ENCODE measurements at places on chromosomes 3 and 15. TPM values are rescaled to one million over a fixed set of nuclear protein-coding genes. Genes with fewer than 3 reads are reported as not detected.

Gene HTR3C
- total RNA-seq = not detected

Gene GRM2
- total RNA-seq = 0.05 TPM

Gene ZNF619
- 6.1 TPM for total RNA-seq

Gene PRICKLE2
- 3.6 TPM for total RNA-seq

Gene HOMER2
- total RNA-seq = 61.3 TPM

Gene SEMA6D
- 2.7 TPM for total RNA-seq

Gene STRIT1
- not detected for total RNA-seq

Gene ARGFX
- total RNA-seq = not detected

Gene FLNB
- total RNA-seq = 52.8 TPM

Gene GOLGA8O
- 3.2 TPM for total RNA-seq

Gene TTLL13
- 0.15 TPM for total RNA-seq

Gene CSPG4
- total RNA-seq = 0.23 TPM

Gene CEP19
- 0.43 TPM for total RNA-seq

Gene NEK10
- total RNA-seq = 2.4 TPM

Gene GOLGA6L7
- not detected for total RNA-seq

Gene FAM3D
- 0.13 TPM for total RNA-seq

Gene MYO5A
- 4.0 TPM for total RNA-seq

Gene GJD2
- not detected for total RNA-seq

Gene MAP6D1
- 0.65 TPM for total RNA-seq

Gene ANKRD34C
- total RNA-seq = not detected

Gene XCR1
- total RNA-seq = not detected

Gene OTOL1
- total RNA-seq = not detected

Gene NLGN1
- total RNA-seq = not detected

Gene CLDN11
- total RNA-seq = 1.5 TPM

Gene TCF12
- total RNA-seq = 29.8 TPM

Gene RBM6
- total RNA-seq = 45.7 TPM

Gene ZIC1
- total RNA-seq = 21.7 TPM

Gene CLDN16
- 1.2 TPM for total RNA-seq

Gene SMAD6
- total RNA-seq = 16.2 TPM

Gene SAMD7
- total RNA-seq = not detected

Gene OR4F15
- not detected for total RNA-seq

Gene CD80
- 0.23 TPM for total RNA-seq

Gene FSIP1
- not detected for total RNA-seq

Gene IL16
- 2.1 TPM for total RNA-seq

Gene CISH
- 8.5 TPM for total RNA-seq

Gene ECE2
- total RNA-seq = not detected

Gene SLC51A
- total RNA-seq = 20.0 TPM

Gene ITPKA
- total RNA-seq = 0.91 TPM

Gene EOMES
- 0.08 TPM for total RNA-seq

Gene LRRK1
- total RNA-seq = 2.3 TPM

Gene OR4F6
- not detected for total RNA-seq

Gene ZNF660
- total RNA-seq = 0.30 TPM

Gene ATP11B
- 22.6 TPM for total RNA-seq

Gene COL8A1
- 0.75 TPM for total RNA-seq

Gene IGF2BP2
- 1.2 TPM for total RNA-seq

Gene NR1I2
- total RNA-seq = 206 TPM

Gene CLDN18
- 0.23 TPM for total RNA-seq

Gene TMOD3
- 21.2 TPM for total RNA-seq

Gene TM4SF1
- total RNA-seq = 9.6 TPM
